Stimulated activated CD4-positive, alpha-beta T cell treated with anti-CD3 and anti-CD28 coated beads, Interleukin-15, amount 100 ng/mL, for 48 hours (primary cell): ENCODE measurements at places on chromosomes 6 and 20.

DNA sequence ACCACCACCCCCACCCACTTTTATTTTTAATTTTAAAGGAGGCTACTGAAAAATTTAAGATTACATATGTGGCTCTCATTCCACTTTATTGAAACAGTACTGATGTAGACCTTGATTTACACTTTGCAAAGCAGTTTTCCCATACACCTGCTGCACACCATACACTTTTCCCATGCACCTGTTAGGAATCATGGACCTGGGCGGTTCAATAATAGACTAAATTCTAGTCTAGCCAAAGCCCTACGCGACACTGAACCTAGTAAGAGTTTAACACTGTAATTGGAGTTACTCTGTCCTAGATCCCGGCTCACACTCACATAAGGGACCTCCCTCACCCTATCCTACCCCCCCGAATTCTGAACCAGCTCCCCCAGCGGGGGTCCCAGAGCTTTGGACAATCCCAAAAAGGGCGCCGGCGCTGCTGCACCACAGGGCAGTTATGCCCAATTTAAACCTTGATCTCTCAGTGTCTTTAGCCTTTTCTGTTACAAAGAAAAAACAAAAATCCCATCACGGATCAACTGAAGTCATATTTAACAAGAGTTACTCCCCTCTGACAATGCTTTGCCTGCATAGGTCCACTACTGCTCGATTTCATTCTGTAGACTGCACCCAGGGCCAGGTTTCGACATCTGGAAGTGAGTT is 2.4 kb upstream of the GCLC start:
- DNase-seq, result no peak

DNA sequence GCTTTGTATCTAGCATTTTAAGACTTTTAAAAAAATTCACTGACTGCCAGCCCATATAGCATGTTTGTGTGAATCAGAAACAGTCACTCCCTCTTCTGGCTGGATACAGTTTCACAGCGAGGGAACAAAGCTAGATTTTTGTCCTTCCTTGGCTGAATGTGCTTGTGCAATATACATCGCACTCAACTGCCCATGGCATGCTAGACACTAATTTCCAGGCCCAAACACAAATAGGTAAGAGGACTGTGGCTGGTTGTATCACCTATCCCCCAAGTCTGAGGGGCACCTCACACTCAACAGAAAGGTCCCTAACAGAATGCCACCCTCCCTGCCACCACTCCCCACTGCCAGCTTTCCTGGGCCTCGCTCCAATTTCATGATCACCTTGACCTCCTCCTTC is 16.2 kb upstream of the BLCAP start:
- no peak for DNase-seq

- no peak for DNase-seq
Measured at GRCh38 chr6:12585497-12585958, 131.0 kb upstream of the PHACTR1 start.

- DNase-seq, result no peak
Measured at GRCh38 chr6:15912505-15913400, 216.1 kb upstream of the MYLIP start.

- no peak for DNase-seq
Measured at GRCh38 chr20:37303637-37304036, 14.2 kb downstream of the MANBAL start.

GRCh38 chr20:9415426-9415825 is 99.0 kb upstream of the LAMP5 start:
- DNase-seq, result no peak

DNA sequence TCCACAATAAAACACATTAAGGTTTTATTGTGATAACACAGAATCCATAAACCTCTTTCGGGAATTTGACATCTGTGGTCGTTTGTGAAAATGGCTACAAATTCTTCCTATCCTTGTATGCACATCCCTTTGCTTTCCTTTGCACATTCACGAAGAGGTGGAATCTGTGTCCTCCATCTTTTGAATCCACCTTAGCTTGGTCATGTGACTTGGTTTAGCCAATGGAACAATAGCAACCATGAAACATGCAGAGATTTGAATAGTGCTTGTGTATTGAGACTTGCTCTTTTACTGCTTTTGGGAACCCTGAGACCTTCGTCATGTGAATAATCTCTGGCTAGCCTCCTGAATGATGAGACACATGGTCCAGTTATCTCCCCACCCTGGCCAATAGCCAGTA is 49.7 kb upstream of the NOP56 start:
- DNase-seq, result no peak

DNA sequence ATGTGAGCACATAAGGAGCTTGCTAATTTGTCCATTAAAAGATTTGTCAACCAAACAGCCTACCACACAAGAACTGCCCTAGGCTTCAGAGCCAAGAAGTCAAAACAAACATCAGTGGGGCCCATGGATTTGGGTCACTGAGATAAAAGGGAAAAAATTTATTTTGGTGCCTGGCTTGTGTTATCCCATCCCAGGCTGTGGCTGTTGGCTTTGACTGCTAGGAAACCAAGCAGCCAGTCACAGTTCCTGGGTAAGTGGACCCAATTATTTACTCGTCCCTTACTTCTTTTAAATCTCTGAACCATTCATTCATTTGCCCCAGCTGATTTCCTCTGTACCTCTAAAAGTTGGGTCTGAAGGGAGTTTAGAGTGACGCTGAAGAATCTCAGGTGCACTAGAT is 41.3 kb downstream of the EDN1 start:
- DNase-seq, result no peak

DNA sequence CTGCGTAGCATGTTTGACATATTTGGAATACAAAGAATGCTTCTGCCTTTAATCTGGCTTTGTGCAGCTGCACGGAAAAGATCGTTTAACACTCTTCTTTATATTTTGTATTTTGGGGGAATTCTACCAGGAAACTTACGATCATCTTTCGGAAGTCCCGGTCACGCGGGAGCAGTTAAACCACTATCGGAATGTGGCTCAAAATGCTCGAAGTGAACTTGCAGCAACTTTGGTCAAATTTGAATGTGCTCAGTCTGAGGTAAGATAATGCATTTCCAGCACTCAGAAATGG is 42.3 kb downstream of the CCDC170 start:
- DNase-seq, result no peak

DNA sequence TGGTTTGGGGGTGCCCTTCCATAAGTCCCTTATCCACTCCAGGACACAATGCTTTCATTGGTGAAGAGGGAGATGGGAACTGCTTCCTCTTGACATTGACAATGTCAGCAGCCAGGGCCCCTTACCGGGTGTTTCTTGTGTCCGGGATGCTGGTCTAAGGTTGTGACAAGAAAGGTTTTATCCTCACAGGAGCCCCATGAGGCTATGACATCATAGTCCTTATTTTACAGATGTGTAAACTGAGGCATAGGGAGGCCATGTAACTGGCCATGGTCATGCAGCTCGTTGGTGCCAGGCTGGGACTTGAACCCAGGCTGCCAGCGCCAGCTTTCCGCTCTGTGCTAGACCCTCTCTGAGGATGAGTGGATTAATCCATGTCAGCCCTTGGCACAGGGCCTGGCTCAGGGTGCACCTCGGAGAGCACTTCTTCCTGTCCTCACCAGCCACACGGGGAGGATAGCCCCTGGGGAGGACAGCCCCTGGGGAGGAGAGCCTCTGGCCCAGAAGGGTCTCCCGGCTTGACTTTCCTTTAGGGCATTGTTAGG is 157.3 kb downstream of the SYCP2 start:
- no peak for DNase-seq

- no peak for DNase-seq
Measured at GRCh38 chr20:50175938-50176933, 14.4 kb upstream of the CEBPB start.

GRCh38 chr6:36984581-36985416 is 1.2 kb downstream of the MTCH1 start:
- DNase-seq, result peak; percentile 61

GRCh38 chr6:91634791-91635190 is 1047.9 kb upstream of the MAP3K7 start:
- DNase-seq, result no peak

DNA sequence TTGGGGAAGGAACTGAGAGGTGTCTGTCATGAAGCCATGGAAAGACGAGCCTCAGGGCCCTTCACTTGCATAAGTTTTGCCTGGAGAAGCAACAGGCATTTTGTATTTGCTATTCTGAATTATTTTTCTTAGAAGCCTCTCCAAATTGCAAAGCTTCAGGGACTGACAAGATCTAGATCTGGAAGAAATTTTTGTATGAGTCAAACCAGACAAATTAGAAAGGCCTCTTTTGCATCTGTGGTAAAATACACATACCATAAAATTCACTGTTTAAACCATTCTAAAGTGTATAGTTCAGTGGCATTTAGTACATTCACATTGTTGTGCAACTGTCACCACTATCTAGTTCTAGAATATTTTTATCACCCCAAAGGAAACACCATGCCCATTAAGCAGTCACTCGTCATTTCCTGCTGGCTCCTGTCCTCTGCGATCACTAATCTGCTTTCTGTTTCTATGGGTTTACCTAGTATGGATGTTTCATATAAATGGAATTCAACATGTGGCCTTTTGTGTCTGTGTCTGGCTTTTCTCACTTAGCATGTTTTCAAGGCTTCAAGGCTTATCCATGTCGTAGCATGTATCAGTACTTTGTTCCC is 269.1 kb downstream of the PHF3 start:
- no peak for DNase-seq

- DNase-seq, result no peak
Measured at GRCh38 chr20:39627765-39628164, 665.6 kb downstream of the DHX35 start.

GRCh38 chr6:88008411-88008810 is 39.2 kb upstream of the SPACA1 start:
- no peak for DNase-seq

- no peak for DNase-seq
Measured at GRCh38 chr6:524803-525202, 132.1 kb downstream of the HUS1B start.

GRCh38 chr6:56752009-56752408 is 109.3 kb upstream of the DST start:
- no peak for DNase-seq

DNA sequence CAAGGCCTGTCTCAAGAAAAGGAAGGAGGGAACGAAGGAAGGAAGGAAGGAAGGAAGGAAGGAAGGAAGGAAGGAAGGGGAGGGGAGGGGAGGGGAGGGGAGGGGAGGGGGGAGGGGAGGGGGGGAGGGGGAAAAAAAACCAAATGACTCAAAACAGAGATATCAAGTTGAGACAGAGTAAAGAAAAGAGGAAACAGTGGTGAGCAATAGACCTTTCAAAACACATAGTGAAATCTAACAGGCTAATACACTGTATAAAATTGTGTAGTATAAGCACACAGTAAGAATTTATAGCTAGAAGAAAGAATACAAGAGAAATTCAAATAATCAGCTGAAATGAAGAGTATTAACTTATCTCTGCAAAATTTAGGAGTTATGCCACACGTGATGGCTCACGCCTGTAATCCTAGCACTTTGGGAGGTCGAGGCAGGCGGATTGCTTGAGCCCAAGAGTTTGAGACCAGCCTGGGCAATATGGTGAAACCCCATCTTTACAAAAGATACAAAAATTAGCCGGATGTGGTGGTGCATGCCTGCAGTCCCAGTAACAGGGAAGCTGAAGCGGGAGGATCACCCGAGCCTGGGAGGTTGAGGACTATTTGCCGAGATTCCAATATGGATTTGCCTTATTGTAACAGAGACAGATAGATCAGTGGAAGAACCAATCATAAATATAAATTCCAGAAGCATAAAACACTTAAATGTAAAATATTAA is 123.2 kb downstream of the PRND start:
- no peak for DNase-seq

DNA sequence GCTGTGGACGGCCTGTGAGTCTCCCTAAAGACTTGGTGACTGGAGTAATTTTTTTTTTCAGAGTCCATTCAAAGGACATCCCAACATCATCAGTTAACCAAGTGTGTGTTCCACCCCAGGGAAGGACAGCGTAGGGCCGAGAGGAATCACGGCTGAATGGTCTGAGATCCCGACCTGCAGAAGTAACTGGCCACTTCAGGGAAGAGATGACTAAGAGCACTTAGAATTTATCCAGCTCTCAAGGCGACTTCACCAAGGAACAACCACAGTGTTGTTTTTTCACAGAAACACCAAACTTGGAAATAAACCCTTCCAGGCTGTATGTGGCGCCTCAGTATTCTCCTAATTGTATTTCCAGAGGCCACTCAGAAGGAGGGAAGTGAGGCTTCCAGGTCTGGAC is 231.6 kb downstream of the FNDC1 start:
- no peak for DNase-seq

DNA sequence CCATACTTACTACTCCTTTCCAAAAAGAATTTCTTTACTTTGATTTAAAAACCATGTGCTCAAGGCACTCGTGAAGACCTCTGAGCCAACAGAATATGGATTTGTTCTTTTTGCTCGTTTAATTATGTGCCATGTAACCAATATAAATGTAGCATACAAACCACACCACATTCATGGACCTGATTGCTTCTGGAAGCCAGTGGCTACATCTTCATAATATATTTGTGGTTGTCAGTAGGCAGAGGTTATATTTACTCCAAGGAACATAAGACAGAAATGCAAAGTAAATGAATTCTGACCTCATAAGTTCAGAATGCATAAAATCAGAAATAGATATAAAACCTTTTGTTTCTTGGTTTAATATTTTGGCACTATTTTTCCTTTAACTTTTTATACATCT is 373.0 kb downstream of the HDGFL1 start:
- no peak for DNase-seq

GRCh38 chr20:22411627-22412450 is 172.5 kb downstream of the FOXA2 start:
- no peak for DNase-seq

DNA sequence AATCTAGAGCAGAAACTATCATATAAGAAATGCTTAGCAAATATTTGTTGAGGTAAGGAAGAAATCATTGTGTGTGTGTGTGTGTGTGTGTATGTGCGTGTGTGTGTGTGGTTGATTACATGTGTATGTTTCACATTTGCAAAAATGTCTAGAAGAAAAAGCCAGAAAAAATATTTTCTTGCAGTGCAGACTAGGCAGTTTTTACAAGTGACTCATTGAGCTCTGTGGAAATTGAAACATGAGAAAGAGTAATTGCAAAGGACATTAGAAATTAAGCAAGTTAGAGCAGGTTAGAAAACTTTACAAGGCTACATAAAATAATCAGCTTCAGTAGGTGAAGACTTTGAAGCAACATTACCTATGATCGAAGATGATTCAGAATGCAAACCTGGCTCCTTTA is 669.0 kb upstream of the EYS start:
- no peak for DNase-seq

DNA sequence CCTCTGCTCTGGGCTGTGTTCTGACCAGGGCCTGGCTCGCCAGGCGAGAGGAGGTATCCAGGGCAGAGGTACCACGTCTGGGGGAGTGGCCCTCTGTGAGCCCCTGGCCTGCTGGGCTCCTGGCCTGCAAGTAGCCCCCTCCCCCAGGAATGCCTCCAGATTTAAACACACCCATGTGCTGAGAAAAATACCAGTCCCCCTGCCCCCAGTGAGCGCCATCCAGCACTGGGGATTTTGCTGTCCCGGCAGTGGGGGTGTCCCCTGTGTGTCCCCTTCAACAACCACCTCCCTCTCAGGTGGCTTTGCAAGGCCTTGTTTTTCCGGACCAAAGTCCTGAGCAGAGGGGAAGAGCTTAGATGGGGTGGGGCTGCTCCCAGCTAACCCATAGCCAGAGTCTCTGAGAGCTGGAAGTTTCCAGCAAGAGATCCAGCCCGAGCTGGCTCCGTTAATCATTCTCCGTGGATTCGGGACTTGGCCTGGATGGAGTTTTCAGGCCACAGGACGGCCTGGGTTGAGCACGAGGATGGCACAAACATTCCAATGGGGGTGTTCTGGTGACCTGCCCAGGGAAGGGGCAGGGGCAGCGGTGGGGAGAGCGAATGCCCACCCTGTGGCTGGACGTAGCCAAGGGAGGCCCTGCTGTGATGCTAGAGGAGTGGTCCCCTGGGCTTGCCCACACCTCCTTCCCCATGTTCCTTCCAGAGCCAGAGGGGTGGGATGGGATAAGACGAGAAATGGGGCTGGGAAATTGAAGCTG is 29.0 kb downstream of the PCK1 start:
- DNase-seq, result no peak
